Eye (tissue), 1 donor: ENCODE measurements at places on chromosomes 11 and 22.
A peak's percentile ranks its signal among the peaks of the same experiment; 100 is the strongest.

DNA sequence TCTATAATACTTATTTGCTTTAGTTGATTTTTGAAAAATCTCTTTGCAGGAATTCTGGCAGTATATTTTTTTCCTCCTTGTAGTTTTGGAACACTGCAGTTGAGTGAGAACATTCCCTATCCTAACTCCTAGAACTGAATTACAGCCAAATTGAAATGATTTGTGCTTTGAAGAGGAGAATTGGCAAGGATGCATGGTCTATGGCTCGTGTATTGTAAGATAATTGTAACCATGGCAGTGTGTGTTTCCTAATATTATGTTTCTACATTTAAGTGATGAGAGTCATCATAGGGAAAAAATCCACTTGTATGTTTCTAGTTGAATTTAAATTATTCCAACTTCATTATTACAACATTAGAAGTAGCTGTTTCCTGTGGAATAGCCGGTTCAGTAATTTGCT, 80.9 kb upstream of the MYO18B start:
- DNase-seq = peak; percentile 51

GRCh38 chr11:3133261-3134217, 31.6 kb downstream of the OSBPL5 start:
- no peak for DNase-seq

GRCh38 chr11:47857485-47857884, 9.3 kb upstream of the NUP160 start:
- DNase-seq = no peak

DNA sequence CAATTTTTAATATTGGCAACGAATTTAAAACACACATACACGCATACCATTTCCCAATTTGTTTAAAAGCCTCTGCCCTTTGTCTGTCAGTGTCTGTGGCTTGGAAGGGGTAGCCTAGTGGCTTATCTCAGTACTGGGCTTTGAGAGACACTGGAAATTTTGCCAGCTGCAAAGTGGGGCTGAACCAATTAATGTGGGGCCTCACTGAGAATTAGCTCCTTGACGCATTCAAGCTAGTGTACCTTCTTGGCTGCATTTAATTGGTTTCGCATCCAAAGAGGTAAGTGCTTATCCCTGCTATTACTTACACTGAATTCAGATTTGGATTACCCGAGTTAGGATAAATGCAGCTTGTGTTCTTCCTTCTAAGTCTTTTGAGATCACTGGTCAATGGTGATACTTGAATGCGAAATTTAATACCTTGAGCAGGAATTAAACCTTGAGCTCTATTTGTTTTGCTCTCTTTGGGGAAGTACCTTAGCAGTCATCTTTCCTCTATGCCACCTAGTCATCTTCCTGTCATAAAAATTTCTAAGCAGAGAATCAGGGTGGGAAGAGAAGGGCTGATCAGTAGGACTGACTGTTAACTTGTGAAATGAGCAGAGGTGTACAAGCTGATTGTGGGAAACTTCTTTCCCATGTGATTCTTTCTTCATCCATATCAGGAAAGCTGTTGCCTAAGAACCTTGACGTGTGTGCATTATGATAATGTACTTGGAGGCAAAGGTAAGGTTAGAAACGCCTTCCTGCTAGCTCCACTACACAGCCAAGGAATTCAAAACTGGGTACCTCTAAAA, 187.7 kb upstream of the E2F8 start:
- DNase-seq = no peak

GRCh38 chr22:42780070-42780540, 59.4 kb upstream of the A4GALT start:
- DNase-seq = peak; percentile 96

DNA sequence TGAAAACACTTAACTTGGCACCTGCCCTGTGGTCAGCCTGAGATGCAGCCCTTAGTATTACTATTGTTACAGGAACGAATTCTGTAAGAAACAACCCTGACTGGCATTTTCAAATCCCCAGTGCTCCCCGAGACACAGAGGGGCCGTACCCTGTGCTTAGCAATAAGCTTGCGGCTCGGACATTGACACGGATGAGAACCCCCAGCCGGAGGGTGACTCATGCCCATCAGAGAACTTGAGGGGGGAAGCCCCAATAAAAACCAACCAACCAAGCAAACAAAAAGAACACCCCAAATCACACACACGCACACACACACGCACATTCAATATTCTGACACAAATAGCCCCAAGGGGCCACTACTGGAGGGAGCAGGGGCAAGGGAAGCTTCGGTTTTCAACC, 63.8 kb downstream of the SHISAL1 start:
- no peak for DNase-seq

- DNase-seq = no peak
Measured at GRCh38 chr11:77188633-77189491, 60.8 kb downstream of the MYO7A start.

GRCh38 chr11:95345651-95346050, 114.6 kb upstream of the SESN3 start:
- no peak for DNase-seq

DNA sequence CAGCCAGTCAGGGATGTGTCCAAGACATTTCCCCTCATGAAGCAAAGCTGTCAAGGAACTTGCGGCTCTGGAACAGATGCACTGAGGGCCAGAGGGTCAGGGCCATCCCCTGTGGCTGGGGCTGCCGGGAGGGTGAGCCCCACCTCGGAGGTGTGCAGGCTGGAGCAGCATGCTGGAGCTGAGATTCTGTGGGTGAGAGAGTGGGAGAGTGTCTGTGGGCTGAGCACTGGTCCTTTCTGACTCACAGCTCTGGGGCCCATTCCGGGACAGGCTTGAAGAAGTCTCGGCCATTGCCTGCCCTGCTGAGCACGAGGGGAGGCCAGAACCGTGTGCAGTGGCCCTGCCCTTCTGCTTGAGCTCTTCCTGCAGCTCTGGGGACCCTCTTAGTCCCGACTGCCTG, 2.1 kb downstream of the OMP start:
- no peak for DNase-seq

- no peak for DNase-seq
Measured at GRCh38 chr11:111331711-111332479, 33.5 kb downstream of the POU2AF3 start.

DNA sequence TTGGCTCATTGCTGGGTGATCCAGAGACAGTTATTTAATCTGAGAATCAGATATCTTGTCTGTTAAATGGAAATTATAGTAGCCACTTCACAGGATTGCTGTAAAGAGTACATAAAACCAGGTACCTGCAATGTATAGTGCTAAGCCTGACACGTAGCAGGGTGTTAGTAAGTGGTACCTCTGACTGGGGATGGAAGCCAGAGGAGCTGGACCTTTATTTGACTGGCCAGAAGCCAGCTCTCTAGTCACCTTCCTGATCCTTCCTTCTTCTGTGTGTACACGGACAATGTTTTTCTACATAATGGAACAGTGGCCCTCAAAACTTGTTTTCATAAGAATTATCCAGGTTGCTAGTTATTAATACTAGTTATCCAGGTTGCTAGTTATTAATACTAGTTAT, 25.5 kb upstream of the EHF start:
- DNase-seq = no peak

- DNase-seq = peak; percentile 11
Measured at GRCh38 chr11:38683484-38683883, 2085.4 kb upstream of the RAG2 start.

DNA sequence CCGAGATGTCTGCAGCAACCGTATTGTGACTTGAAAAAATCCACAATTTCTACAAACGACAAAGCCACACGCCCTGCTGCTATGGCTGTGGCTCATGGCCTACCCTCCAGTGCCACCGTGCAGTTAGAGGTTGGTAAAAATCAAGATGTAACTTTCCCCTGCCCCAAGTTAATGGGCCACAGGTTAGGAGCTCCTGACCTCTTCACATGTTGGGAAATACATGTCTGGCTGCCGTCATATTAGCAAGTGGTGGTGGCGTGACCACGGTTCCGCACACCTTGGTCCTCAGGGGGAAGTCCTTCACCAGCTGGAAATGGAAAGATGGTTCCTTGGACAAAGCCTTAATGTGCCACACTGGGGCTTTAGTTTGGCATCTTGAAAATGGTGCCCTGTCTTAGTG, 27.4 kb upstream of the CCND1 start:
- DNase-seq = no peak
